ENCODE measurements at places on chromosomes 16 and 17.

GRCh38 chr17:81192386-81193050 is 26.5 kb upstream of the AATK start:
- DNase-seq, result no peak

DNA sequence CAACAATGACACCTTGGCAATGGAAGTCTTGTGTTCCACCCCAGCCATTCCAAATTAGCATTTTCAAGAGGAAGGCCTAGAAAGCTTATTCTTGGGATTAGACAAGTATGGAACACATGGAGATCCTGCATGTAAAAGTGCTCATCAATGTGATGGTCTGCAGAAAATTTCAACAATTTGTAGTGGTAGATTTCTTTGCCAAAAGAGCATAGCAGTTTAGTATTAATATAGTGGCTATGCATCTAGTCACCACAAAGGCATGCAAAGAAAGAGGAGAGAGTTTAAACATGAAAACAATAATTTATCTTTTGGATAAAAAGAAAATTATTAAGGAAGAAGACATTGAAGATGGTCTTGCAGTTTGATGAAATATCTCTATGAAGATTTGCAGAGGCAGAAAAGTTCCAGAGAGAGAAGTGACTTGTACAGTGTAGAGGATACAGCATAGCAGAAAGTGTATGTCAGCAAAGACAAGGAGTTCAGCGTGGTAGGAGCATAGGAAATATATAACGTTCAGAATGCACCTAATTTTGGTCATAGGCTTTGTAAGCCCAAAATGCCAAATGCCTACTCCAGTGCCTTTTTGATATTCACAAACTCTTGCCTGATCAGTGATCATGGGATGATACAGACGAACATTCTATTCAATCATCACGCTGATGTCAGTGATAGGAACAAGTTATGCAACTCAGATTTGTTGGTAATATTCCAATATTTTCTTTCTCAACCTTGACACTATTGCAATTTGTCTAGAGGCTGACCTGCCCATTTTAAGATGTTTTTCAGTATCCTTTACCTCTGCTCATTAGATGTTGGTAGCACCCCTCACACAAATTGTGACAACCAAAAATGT is 727.9 kb upstream of the SOX9 start:
- no peak for DNase-seq

GRCh38 chr16:11744075-11744470 is 1.4 kb upstream of the TXNDC11 start:
- DNase-seq, result no peak

DNA sequence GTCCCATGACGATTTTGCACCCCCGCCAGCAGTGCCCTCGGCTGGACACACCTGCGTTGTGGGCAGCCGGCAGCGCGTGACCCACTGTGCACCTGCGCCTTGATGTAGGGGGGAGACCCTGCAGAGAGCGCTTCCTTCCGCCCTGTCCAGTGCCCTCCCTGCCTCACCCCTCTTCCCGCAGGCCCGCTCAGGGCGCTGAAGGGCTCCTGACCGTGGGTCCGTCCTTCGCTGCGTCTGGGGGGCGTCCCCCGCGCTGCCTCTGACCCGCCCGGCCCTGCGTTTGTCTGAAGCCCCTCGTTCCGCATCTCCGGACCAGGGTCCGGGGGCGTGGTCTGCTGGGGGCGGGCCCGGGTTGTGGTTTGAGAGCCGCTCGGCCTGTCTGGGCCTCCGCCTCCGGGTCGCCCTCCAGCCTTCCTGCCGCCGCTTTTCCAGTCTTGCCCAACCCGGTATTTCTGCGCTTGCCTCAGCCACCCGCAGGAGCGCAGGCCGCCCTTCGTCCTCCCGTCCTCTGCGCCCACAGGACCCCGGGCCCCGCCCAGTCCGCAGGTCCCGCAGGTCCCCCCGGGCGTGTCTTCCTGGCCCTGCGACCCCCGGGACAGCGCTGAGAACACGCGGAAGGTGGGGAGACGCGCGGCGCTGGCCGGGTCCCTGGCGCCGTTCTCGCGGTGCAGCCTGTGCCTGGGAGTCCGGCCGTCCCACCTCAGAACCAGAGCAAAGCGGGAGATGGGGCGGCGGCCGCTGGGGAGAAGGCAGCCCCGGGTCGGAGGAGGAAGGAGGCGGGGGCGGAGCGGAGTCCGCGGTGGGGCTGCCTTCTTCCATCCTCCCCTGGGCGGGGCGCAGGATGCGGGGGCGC is 4.0 kb upstream of the IL17C start:
- no peak for DNase-seq

GRCh38 chr17:50239937-50240336 is 34.3 kb upstream of the TMEM92 start:
- no peak for DNase-seq

GRCh38 chr17:14331225-14331981 is 30.5 kb downstream of the HS3ST3B1 start:
- no peak for DNase-seq

DNA sequence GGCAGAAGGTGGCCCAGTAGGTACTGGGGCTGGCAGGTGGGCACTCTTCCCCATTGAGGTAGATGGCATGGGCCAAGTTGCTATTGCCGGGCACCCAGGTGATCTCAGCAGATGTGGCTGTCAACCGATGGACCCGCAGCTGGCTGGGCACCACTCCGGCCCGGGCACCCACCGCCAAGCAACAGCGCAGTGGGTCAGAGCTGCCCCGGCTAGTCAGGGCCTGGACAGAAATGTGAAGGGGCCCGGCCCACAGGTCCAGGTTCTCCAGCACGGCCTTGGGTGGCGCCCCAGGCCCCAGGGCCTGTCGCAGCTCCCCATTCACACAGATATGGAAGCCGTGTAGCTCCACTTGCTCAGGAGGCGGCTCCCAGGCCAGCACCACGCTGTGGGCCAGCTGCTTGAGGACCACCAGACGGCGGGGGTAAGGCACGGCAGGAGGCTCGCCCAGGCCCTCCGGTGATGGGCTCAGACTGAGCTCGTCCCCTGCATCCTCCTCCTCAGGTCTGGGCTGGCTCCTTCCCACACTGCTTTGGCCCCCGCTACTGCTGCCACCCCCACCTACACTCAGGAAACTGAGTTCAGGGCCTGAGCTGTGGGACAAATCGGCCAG is 16.5 kb downstream of the TSPOAP1 start:
- no peak for DNase-seq

DNA sequence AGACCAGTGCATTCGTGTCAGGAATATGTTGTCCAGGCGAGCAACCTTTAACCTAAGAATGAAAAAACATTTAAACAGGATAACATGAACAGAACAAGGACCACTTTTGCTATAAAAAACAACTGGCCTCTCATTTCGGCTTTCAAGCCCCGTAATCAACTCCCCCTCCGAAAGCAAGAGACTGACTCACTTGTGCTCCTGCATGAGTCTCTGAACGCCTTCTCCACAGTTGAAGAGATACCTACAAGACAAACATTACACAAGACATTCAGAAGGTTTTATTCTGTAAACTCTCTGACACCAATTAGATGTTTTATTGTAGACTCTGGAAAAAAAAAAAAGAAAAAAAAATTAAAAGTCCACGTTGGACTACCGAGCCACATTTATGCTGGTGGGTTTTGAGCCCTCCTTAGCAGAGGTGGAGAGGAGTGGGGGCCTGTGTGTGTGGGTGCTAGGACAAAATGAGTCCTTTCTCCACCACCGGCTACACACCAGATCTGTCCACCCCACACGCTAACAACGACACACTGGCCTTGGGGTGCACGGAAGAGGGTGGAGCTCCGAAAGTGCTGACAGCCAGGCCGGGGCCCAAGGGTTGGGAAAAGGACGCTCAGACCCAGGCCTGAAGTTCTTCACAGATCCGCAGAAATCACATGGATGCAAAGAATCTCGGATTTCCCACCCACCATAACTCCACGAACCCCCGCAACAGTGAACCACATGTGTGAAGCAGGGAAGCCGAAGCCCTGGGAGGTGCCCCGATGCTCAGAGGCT is 759 bp downstream of the ELAC2 start:
- peak; percentile 43 for DNase-seq

DNA sequence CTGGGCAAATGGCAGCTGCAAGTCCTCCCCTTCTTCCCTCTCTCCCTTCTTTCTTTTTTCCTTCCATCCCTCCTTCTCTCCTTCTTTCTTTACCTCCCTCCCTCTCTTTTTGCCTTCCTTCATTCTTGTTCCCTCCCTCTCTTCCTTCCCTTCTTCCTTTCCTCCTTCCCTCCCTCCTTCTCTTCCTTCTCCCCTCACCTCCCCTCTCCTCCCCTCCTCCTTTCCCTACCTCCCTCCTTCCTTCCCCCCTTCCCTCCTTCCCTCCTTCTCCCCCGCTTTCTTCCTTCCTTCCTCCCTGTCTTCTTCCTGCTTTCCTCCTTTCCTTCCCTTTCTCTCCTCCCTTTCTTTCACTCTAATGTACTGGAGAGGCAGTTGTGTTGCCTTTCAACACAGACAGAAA is 110.8 kb upstream of the SALL1 start:
- no peak for DNase-seq

DNA sequence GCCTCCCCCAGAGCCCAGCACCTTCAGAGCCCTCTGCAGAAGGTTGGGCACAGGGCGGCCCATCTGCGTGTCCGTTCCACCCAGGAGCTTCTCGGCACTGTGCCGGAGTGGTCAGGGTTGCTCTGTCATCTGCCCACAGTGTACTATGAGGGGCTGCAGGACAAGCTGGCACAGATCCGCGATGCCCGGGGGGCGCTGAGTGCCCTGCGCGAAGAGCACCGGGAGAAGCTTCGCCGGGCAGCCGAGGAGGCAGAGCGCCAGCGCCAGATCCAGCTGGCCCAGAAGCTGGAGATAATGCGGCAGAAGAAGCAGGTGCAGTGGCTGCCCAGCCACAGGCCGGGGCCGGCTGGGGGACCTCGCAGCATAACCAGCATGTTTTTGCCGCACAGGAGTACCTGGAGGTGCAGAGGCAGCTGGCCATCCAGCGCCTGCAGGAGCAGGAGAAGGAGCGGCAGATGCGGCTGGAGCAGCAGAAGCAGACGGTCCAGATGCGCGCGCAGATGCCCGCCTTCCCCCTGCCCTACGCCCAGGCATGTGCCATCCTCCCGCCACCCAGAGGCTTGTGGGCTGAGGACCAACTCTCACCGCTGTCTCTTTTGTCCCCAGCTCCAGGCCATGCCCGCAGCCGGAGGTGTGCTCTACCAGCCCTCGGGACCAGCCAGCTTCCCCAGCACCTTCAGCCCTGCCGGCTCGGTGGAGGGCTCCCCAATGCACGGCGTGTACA is 6.8 kb upstream of the MRPL12 start:
- DNase-seq, result no peak

- no peak for DNase-seq
Measured at GRCh38 chr17:35748341-35748841, 4.6 kb downstream of the GAS2L2 start.

DNA sequence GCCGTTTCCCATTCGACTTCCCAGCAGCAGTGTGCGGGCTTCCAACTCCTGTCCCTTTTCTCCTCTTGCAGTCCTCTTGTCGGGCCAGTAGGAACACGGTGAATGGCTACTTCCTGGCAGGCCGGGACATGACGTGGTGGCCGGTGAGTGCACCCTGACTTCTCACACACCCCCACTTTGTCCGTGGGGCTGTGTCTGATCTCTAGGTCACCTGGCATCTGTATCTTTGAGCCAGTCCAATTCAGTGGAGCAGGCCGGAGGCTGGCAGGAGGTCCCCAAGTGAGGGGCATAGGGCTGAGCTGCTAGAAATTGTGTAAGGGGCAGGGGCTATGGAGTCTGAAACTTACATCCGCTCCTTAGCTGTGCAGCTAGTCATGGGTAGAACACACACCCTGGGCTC is 6.6 kb downstream of the SLC5A10 start:
- DNase-seq, result no peak

- DNase-seq, result no peak
Measured at GRCh38 chr16:87860553-87861299, 8.6 kb downstream of the SLC7A5 start.

- no peak for DNase-seq
Measured at GRCh38 chr17:2803386-2803785, 7.1 kb downstream of the RAP1GAP2 start.

DNA sequence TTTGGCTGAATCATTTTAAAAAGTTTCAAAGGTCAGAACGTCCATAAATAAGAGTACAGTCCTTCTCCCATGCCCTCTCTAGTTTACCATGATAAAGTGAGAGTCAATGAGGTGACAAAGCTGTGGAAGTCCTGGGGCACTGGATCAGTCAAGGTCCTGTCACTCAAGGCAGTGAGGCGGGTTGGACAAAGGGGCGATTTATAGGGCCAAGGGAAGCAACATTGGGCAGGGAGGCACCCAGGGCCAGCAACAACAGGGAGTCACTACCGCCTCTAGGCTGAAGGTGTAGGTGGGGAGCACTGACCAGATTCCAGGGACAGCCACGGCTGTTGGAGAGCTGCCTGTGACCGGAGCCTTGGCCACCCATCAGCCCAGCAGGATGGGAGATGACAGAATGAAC is 28.6 kb upstream of the DYNLL2 start:
- no peak for DNase-seq

DNA sequence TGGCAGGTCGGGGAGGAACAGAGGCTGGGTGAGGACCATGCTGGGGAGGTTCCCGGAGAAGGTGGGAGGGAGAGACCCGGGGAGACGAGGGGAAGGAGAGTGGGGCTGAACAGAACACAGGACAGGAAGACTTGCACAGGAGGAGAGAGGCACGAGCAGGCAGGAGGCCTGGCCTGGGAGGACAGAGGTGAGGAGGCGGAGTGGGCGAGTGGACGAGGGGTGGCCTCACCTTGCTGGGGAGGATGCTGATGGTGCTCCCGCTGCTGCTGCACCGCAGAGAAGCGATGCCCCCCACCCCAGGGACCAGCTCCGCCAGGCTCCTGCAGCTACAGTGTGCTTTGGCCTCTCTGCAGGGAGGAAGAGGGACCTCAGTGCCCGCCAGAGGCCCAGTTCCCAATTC is 34.5 kb downstream of the TMEM204 start:
- no peak for DNase-seq

GRCh38 chr17:64148017-64148631 is 18.2 kb upstream of the ERN1 start:
- no peak for DNase-seq

DNA sequence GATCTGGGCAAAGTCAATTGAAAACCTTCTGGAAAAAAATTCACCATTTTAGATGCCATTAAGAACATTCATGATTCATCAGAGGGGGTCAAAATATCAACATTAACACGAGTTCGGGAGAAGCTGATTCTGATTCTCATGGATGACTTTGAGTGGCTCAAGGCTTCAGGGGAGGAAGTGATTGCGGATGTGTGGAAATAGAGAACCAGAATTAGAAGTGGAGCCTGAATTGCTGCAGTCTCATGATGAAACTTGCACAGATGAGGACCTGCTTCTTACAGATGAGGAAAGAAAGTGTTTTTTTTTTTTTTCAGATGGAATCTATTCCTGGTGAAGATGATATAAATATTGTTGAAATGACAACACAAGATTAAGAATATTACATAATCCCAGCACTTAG is 12.9 kb downstream of the ITGAX start:
- DNase-seq, result peak; percentile 56
